ENCODE measurements at places on chromosomes 16 and 17.

- DNase-seq: no peak
Measured at GRCh38 chr16:58280846-58281301, 14.0 kb downstream of the PRSS54 start.

DNA sequence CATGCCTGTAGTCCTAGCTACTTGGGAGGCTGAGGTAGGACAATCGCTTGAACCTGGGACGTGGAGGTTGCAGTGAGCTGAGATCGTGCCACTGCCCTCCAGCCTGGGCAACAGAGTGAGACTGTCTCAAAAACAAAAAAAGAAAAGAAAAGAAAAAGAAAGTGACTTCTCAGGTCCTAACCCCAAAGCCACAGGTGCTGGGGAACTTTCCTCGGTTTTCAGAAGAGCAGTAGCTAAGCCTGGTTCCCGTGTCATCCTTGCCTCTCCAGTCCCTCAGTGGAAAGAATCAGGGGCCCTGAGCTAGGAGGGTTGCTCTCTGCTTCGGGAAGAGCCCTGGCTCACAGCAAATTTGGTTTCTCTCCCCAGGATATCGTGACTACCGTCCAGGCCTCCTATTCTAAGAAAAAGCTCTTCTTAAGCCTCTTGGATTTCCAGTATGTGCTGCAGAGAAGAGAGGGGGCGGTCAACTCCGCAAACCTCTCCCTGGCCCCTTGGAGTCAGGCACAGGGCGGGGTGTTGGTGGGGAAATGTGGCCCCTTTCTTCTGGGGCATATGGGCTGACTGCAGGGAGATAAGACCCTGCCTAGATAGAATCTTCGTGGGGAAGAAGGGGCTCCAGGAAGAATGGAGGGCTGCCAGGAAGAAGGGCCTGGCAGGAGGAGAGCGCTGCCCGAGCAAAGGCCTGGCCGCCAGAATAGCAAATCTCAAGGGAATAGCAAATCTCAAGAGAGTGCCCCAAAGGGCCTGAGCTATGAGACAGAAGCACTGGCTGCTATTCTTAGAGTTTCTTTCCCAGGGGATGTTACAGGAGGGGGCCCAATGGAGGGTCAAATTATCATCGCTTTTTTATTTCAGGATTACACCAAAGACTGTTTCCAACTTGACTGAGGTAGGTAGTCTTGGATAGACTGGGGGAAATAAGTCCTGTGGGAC is 8.3 kb upstream of the NLRC5 start:
- DNase-seq: no peak

GRCh38 chr16:87995644-87996043 is 44.4 kb downstream of the BANP start:
- DNase-seq: no peak

GRCh38 chr16:72884037-72884436 is 163.9 kb downstream of the ZFHX3 start:
- no peak for DNase-seq

- DNase-seq: no peak
Measured at GRCh38 chr17:17060930-17061329, 18.7 kb downstream of the MPRIP start.

- no peak for DNase-seq
Measured at GRCh38 chr16:11757671-11758545, 15.3 kb upstream of the TXNDC11 start.

DNA sequence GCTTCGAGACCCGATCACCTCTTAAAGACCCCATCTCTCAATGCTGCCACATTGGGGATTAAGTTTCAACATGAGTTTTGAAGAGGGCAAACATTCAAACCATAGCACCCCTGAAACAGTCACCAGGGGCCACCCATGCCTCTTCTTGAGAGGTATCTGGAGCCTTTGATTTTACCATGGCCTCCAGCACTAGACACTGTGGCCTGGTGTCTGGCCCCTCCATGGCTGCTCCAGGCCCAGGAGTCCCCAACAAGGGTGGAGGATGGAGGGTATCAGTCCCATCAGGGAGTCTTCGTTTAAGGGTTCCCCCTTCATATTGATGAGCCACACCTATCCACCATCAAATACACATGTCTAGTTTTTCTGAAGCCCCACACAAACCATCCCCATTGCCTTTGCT is 66.5 kb upstream of the CDH5 start:
- no peak for DNase-seq

GRCh38 chr17:3695129-3695722 is 729 bp downstream of the P2RX5 start:
- DNase-seq: no peak

GRCh38 chr17:16406742-16407674 is 8.4 kb upstream of the TRPV2 start:
- DNase-seq: no peak

DNA sequence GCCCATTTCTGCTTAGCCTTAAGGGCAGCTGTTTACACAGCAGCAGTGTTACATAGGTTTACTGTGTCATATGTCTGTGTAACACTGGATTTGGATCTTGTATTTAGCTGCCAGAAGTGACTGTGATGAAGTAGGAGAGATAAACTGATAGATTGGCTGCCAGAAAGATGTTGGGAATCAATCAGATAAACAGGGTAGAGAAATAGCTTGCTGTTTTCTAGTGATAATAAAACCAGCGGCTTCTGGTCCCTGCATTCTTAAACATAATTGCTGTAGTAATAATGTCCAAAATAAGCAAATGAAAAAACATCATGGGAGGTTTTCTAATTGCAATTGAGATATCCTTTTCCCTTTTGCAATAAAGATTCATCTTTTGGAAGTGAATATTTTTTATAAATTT is 68.7 kb downstream of the AATF start:
- no peak for DNase-seq

- no peak for DNase-seq
Measured at GRCh38 chr17:50621574-50622031, 13.1 kb upstream of the ABCC3 start.

DNA sequence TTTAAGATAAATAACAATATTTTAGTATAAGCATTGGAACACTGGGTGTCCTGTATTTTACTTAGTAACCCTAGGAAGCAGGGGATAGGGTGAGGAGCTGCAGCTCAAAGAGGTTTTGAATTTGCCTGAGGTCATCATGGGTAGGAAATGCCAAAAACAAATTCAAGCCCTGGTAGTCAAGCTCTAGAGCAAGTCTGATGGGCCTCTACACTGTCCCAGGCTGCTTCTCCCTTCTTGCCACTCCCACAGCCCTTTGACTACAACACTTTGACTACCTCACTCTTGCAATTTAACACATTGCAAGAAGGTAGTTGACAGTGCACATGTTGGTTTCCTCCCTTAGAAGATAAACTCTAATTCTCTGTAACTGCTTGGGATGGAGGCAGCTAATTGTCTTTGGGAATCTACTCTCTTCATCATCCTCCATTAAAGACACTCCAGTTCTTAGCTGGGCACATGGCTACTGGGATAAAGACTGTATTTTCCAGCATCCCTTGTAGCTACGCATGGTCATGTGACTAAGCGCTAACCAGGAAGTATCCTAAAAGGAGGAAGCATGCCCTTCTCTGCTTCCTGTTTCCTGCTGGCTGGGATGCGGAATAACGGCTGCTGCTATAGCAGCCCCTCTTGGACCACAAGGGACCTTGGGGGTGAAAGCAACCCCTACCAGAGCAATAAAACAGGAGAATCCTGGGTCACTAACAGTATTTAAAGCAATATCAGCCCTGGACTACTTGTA is 30.7 kb upstream of the SSTR2 start:
- no peak for DNase-seq

DNA sequence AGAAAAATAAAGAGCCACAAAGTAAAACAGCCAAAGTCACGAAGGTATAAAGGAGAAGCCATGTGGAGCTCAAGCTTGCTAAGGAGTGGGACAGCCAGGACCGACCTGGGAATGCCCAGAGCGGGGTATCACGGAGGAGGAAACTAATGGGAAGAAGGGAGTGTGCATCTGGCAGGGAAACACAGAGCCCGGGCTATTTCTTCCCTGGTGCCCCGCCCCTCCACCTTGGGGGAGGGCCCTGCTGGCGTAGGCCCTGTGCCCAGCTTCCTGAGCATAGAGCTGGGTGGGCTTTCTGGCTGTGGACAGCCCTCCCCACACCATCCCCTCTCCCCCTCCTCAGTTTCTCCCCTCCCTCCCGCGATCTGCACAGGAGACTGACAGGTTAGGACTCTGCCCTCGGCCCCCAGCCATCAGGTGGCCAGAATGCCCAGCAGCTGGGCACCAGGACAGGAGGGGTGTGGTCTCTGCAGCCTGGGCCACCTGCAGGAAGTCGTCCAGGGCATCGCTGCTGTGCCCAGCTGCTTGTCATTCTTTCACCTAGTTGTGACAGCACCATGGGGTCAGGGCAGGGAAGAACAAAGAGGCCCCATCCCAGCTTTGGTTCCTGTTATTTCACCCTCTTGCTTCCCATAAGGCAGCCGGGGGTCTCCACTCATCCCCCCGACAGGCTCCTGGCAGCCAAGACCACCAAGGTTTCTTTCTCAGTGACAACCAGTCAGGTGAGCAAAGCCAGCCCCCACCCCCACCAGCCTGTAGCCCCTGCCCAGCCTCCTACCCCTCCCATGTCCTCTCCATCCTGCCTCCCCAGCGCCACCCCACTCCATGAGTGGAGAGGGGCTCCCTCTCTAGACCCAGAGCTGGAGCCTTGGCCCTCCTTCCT is 7.1 kb upstream of the DCAF7 start:
- no peak for DNase-seq

DNA sequence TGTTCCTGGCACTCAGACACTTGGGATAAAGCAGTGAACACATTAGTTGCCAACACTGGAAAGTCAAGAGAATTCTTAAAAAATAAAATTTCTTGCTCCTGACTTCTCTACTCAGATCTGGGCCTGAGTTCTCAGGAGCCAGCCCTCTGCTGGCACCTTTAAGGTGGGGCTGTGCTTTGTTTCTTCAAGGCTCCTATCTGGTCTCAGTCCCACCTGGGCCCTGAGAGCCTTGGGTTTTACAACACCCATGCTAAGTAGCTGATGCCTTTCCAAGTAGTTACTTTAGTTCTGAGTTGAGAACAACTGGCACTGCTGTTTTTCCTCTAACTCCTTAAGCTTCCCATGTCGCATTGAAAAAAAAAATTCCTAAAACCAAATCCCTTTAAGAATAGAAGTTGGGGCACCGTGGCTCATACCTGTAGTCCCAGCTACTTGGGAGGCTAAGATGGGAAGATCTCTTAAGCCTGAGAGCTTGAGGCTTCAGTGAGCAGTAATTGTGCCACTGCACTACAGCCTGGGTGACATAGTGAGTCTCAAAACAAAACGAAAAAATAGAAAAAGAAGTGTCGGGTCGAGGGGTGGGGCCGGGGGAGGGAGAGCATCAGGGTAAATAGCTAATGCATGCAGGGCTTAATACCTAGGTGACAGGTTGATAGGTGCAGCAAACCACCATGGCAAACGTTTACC is 16.6 kb downstream of the CHAD start:
- DNase-seq: no peak

GRCh38 chr17:42018339-42018738 is 1.1 kb upstream of the DNAJC7 start:
- DNase-seq: no peak

DNA sequence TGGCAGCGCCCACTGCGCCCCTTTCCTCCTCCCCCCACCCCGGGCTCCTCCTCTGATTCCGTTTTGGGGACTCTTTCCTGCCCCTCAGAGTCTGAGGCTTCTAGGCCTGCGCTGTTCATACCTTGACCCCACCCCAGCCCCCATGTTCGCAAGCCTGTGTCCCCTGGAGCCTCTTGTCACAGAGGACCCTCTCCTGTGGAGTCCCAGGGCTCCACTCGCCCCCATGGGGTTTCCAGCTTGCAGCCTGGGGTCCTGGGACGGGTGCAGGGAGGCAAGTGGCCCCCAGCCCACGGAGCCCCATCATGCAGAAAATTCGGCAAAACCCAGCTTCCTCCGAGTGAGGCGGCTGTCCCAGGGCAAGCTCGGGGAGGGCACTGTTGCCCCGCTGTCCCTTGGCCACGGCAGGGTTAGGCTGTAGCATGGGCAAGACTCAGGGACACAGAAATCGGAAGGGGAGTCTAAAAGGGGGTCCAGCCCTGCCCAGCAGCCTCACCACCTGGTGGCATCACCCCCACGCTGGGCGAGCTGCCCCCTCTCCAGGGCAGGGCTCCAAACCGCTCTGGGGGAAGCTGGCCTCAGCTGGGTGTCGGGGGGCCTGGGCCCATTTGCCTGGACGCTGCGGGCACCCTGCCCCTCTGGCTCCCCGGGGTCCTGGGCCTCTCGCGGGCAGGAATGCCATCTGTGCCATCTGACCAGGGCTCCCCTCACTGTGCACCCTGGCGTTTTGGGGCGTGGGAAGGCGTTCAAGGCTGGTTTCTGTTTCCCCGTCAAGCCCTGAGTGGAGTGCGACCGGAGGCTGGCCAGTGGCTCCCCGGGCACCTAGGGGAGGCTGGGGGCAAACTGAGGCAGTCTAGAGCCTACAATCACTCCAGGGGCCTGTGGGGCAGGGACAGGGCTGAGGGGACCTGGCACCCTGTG is 11.5 kb upstream of the BAHCC1 start:
- DNase-seq: no peak

- DNase-seq: no peak
Measured at GRCh38 chr16:273547-274421, 2.0 kb downstream of the RGS11 start.

DNA sequence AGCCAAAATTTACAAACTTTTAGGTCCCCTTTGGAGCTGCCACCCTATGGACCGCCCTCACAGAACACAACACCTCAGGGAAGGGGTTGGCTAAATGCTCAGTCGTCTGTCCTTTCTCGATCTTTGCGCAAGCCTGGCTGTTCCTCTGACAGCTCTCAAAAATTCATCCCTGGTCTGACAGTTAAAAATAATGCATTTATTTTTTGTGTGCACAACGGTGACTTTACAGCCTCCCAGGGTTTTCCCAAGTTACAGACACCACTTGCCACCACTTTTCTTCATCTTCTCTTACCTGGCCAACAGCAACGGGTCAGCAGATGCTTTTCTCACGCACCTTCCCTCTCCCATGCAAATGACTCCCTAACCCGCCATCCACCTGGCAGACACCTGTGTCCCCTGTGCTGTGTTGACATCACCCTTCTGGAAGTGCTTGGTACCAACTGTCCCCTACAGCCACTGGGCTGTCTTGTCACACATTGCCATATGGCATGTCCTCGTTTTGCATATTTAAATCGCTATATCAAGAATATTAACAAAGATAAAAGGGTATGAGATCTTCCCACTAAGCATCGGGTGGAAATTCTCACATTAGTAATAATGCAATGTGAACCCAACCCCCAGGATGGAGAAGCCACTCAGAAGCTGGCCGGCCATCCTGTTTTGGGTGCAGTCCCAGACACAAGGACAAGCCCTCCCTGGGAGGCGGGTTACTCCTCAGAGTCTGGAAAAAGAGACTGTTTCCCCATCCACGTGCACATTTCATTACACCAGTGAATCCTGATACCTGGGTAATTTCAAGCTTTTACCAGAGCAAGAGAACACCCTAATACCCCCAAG is 187.0 kb downstream of the ZFHX3 start:
- DNase-seq: no peak

DNA sequence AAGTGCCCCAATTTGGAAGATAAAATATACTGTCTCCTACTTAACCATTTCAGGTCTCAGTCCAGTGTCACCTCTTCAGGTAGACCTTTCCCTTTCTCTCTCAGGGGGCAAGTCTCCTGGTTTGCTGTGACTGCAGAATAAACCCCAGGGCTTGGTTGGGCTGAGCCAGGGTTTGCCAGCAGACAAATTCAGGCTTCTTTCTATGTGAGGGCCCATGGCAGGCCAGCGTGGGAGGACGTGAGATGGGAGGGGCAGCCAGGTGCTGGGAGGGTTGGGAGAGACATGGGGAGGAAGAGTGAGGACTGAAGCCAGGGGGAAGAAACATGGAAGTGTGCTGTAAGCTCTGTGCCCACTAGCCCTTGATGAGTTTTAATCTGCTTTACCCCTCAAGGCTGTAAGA is 163.2 kb downstream of the SPECC1 start:
- DNase-seq: no peak
